ENCODE measurements at places on chromosomes 1 and 21.
A peak's percentile ranks its signal among the peaks of the same experiment; 100 is the strongest.

GRCh38 chr1:98355656-98356383, 305.7 kb upstream of the SNX7 start:
- DNase-seq, result no peak

DNA sequence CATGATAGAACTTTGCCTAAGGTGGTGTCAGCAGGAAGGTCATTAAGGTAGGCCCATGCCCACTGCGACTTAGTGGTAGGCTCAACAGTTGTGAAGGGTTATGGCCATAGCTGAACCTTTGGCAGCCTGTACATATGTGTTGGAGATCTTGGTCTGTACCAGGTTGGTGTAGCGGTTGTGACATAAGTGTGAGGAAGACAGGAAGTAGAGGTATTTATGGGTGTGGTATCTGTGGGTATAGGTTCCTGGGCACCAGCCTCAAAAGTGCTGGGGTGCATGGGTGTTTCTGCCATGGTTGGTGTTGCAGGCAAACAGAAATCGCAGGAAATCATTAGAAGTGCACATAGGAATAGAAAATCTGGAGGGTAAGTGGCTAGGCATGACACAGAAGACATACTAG, 18.6 kb upstream of the LRIF1 start:
- DNase-seq, result no peak

- DNase-seq, result no peak
Observed at GRCh38 chr1:17190010-17190995, 14.6 kb upstream of the PADI1 start.

- DNase-seq, result no peak
Observed at GRCh38 chr1:10898921-10899320, 102.5 kb upstream of the CASZ1 start.

- DNase-seq, result no peak
Observed at GRCh38 chr1:202577381-202577780, 132.9 kb downstream of the SYT2 start.

GRCh38 chr1:223219846-223220610, 77.0 kb upstream of the TLR5 start:
- DNase-seq, result no peak

DNA sequence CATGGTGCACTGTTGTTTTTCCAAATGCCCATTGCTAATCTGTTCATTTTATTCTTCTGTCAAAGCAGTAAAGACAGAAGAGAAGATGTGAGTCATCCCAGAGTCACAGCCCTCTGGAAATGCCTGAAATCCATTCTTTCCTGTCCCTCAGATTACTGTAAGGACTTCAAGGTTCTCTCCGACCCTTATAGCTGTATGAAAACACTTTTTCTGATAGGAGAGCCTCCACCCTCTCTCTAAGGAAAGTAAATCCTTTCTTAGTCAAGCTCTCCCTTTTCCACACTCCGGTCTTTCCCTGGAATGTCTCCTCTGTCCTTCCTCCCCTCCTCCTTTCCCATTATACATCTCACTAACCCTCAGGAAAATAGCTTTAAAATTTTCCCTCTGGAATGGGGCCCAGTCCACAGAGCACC, 3.5 kb upstream of the PRDX6 start:
- no peak for DNase-seq

- no peak for DNase-seq
Observed at GRCh38 chr1:31926252-31926651, 11.9 kb downstream of the PTP4A2 start.

DNA sequence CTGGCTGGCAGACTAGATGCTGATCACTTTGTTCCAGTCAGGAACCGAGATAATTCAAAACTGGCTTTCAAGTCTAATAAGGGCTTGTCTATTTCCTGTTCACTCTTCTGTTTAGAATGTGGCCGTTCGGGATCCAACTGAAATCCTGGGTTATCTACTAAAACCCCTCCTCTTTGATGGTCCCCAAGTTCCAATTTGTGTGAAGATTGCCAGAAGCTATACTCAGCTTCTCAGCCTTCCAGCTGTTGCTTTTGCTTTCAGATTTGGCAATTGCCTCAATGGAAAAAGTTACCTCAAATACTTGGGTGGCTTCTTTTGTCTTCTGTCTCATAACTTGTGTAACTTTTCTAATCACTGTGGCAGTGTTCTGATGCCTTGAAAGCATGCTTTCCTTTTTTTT, 43.7 kb downstream of the BTBD8 start:
- no peak for DNase-seq

DNA sequence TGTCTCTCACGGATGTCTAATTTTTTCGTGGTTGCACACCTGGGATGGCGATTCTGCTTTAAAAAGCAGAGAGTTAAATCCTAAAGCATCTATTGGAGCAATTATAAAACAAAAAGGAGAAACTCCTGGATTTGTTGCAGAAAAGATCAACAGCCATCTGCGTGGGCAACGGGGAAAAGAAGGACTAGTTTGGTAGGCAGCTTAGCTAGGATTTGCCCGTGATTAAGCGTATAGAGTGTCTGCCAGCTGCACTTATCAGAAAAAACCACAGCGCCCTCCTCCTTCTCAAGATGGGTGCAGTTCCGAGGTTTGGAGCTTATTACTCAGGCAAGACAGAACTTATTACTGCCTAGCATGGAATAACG, 526 bp upstream of the SLC25A24 start:
- peak; percentile 28 for DNase-seq

Measured in NCI-H774 (cell line).